ENCODE measurements at places on chromosomes 7 and 10.
A peak's percentile ranks its signal among the peaks of the same experiment; 100 is the strongest.

DNA sequence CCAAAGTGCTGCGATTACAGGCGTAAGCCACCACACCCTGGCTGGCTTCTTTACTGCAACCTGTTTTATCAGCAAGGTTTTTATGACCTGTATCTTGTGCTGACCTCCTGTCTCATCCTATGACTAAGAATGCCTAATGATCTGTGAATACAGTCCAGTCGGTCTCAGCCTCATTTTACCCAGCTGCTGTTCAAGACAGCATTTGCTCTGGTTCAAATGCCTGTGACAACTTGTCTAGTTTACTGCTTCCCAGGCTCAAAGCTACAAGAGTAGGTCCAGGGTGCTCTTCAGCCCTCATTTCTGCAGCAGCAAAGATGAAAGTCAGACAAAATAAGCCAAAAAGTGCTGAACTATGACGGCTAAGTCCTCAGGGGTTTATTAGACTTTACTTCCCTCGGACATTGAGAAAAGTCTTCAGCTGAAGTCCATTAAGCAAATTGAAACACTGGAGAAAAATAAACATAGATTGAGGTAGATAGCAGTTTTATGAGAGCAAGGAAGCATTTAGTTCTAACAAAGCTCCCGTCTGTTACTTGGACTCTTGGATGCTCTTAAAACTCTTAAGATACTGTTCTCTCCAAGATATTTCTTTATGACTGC, 12.5 kb upstream of the LYZL1 start:
- DNase-seq: no peak

DNA sequence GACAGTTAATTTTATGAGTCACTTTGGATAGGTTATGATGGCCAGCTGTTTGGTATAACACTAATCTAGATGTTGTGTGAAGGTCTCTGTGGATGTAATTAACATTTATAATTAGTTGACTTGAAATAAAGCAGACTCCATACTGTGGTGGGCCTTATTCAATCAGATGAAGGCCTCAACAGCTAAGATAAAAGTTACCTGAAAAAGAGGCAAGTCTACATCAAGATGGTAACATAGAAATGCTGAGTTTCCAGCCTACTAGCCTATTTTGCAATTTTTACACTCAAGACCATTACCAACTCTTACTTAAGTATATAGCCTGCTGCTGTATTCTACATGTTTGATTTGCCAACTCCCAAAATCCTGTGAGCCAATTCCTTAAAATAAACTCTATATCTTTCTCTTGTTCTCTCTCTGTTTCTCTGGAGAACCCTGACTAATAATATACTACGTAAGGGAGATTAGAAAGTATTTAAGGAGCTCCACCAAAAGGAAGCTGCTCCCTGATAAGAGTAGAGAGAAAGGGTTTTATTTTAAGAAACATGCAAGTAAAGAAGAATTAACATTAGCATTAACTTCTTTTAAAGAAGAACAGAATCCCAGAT, 42.7 kb downstream of the ZNF438 start:
- DNase-seq: no peak

GRCh38 chr10:26507441-26507840, 69.3 kb downstream of the APBB1IP start:
- no peak for DNase-seq

- DNase-seq: no peak
Measured at GRCh38 chr7:151626422-151627115, 106.9 kb upstream of the RHEB start.

DNA sequence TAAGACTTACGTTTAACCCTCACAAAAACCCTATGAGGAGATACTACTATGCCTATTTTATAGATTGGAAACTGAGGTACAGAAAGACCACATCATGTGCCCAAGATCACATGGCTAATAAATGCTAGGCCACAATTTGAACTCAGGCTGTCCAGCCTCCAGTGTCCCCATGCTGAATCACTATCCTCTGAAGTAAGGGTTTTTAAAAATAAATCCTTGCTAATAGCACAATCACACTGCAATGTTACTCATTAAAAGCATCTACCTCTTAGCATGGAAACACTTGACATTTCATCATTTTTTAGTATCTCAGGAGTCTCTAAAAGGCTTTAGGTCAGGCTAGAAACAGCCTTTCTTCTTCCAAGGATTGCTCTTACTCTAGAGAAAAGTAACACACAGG, 50.0 kb upstream of the PPP1R3C start:
- no peak for DNase-seq

GRCh38 chr7:107966711-107967110, 36.2 kb downstream of the LAMB1 start:
- DNase-seq: no peak

DNA sequence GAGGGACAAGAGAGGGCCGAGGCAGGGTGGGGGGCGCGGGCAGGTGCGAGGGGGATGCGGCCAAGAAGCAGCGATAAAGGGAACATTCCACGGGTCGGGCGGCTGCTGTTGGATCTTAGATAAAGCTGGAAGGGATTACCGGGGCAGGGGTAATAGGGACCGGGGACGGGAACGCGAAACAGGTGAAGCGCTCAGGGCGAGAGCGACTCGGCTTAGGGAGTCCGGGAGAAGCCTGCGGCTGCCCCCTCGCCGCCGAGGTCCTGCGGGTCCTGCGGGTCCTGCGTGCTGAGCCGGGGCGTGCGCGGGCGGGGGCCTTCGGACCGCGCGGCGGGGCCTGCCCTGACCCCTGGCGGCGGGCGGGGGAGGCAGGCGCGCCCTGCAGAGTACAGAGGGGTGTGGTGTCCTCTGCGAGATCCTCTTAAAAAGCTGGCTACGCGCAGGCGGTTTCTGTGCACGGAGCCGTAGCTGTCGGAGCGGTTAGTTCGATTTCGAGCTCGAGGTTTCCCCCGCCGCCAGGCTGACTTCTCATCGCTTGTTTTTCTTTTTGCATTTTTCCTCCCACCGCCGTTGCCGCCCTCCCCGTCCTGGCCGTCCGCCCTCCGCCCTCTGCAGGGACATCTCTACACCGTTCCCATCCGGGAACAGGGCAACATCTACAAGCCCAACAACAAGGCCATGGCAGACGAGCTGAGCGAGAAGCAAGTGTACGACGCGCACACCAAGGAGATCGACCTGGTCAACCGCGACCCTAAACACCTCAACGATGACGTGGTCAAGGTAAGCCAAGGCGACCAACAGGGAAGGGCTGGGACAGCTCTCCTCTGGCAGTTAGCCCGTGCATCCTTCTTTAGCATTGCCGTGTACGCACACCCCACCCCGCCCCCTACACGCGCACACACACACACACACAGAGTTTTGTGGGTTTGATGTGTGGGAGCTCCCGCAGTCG, 1.4 kb downstream of the CAV1 start:
- DNase-seq: peak; percentile 44

DNA sequence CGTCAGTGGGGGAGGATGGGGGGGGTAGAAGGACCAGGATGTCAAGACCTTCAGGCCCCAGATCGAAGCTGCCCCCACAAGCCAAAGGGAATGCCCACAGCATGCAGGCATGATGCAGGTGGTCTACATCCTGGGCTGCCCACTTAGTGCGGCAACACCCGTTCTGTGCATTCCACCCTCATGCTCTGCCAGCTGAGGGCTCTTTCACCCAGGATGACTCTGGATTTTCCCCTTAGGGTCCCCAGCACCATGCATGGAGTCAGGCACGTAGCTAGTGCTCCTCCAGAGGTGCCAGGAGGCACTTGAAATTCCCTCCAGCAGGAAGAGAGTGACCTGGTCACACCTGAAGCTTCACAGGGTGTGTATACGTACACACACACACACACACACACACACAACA, 66.2 kb downstream of the SH3PXD2A start:
- DNase-seq: no peak

GRCh38 chr10:31063841-31064240, 32.2 kb upstream of the ZNF438 start:
- no peak for DNase-seq

DNA sequence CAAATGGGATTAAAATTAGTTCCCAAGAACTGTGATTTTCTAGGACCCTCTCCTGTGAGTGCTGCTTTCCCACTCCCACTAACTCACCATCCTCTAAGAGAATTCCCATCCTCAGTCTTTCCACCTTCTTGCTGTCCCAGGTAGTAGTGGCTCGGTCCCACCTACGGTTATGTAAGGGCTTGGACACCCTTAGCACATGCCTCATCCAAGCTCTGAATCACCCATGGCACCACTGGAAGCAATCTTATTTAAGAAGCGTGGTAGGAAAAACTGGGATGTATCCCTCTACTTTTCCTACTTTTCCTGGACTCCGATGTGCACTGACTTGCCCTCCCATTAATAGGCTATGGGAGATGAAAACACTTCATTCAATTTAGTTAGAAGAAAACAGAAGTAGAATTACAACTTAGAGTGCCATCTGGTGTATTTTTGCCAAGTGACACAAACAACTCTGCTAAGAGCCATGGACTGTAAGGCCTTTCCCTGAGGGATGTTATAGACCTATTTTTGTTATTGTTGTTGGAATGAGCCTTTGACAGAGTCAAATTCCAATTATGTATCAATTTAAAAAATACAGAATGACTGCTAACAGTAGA, 13.7 kb upstream of the ANKRD22 start:
- no peak for DNase-seq

DNA sequence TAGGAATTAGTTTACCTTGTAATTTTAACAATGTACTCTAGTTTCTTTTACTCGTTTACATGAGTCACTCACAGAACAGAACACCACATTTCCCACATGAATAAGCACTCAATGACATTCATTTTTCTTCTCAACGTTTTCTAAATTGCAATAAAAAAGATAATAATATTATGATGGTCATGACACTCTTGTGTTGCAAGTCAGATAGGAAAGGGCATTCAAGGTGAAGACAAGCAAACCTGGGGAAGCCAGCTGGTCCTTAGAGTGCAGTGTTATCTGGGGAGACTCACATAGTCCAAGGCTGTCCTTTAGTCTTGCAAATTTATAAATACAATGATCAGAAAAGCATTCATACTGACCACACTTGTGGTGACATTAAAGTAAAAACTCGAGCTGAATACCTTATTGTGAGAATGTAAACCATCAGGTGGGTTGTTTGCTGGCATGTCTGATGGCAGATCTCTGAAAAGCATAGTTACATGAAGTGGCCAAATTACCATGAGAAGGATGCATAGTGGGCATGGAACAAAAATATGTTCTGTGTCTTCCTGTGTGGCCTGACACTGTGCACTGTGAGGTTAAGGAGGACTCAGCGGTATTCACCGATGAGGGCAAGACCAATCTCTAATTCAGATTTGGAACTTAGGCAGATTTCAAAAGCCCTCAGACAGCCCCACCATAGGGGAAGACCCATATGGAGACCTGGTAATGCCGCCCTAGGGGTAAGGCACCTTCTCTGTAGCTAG, 158.9 kb upstream of the ASAH2 start:
- DNase-seq: no peak

DNA sequence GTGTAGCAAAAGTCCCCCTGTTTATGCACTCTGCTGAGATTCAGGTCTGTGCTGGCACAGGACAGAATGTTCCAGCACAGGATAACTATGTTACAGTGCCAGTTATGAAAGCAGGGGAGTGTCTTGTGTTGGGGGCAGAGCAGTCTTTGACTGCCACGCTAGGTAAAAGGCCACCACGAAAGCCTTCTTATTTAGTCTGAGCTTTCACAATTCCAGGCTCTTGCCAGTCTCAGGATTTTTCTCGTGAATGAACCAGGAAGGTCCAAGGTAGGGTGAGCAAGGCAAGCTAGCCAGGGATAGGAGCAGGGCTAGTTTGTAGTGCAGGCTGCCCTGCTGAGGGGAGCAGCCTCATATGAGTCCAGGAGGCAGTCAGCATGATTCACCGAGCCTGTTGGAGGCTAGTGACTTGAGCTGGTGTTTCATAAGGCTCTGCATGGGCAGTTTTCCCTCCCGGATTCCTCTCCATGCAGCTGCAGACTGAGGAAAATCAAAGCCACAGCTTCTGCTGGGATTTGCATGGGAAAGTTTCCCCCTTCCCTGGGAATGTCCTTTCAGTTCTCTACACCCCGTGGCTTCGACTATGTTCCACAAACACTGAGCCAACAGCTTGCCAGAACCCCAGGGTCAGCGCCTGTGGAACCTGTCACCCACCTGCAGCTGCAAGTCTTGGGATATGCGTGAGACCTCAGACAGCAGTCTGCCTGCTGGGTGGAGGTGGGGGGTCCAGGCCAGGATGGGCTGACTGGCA, 112.3 kb downstream of the JCAD start:
- no peak for DNase-seq

GRCh38 chr10:28181478-28182096, 121.3 kb downstream of the MPP7 start:
- no peak for DNase-seq

DNA sequence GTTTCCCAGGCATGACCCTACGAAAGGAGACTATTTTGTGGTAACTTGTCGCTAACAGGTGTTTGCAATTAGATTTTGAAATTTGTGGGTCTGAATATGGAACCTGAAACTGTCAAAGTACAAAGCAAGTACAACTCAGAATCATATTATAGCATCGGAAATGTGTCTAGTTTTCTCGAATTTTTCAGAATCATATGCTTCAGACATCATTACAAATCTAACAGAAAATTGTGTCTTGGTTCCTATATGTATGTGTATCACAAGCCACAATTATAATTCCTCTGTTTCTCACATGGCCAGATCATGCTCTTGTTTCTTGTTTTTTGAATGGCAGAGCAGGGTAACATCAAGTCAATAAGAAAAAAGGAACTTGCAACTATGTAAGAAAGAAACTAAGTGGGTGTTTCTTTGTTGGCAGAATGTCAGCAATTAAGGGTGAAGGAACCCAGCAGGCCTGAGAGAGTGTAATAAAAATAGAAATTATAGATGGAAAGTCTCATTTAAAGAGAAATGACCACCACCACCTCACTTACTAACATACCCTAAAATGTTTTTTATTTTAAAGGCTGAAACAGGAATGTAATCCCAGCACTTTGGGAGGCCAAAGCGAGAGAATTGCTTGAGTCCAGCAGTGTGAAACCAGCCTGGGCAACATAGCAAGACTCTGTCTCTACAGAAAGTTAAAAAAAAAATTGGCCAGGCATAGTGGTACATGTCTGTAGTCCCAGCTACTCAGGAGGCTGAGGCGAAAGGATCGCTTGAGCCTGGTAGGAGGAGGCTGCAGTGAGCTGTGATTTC, 51.3 kb downstream of the PRTFDC1 start:
- DNase-seq: no peak

DNA sequence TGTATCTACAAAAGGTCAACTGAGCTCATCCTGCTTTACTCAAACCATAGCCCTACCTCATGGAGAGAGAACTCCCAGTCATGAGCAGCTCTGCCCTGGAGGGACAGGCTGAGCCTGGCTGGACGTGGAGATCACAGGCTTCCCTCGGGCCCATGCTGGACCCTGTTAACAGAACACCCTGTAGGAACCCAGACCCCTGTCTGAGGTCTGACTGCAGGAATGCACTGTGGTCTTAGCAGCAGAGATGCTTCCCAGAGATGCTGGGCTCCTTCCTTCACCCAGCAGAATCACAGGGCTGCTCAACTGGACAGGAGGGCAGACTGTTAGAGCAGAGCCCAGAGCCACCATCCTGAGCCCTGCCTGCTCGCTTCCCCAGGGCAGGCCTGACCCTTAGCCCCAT, 814 bp downstream of the TMEM72 start:
- no peak for DNase-seq

DNA sequence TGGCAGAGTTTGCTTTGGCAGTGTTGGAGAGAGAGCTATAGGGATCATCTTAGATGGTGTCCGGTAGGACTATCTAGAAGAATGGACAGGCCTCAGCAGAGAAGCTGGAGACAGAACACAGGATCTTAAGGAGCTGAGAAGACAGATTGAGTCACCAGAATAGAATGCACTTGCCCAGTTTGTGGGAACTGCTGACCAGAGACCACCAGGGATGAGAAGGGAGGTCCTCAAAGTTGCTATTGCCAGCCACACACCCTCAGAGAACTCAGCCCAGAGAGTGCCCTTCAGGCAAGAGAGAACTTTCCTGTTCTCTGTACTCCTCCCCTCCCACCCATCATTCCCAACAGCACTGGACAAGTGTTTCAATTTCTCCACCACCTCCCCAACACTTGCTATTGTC, 25.3 kb upstream of the GALNT11 start:
- no peak for DNase-seq
